ENCODE measurements at places on chromosomes 11 and 22.

- DNase-seq = no peak
Observed at GRCh38 chr22:44446483-44446882, 51.5 kb downstream of the RTL6 start.

DNA sequence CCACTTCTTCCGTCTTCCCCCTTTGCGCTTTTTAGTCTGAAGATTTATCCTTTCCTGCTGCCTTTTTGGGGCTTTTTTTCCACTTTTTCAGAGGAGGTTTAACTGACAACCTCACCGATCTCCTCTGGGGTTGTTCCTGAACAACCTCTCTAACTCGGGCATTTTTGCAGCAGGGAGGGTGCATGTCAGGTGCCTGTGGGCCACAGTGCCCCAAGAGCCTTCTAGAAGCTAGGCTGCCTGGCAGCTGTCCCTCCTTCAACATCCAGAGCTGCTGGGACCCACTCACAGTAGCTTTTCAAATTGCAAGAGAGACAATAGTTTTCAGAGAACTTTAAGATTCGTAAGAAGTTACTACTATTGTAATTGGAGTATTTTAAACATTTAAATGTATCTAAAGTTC is 1112.4 kb upstream of the CNTN5 start:
- no peak for DNase-seq

GRCh38 chr11:12121517-12121916 is 11.1 kb downstream of the MICAL2 start:
- no peak for DNase-seq

GRCh38 chr11:107018219-107018901 is at the start of gene GUCY1A2:
Gene GUCY1A2, minus strand, starts transcription at chr11:107018476. Its CDS starts 421 bp downstream, at chr11:107018055.
- no peak for DNase-seq

DNA sequence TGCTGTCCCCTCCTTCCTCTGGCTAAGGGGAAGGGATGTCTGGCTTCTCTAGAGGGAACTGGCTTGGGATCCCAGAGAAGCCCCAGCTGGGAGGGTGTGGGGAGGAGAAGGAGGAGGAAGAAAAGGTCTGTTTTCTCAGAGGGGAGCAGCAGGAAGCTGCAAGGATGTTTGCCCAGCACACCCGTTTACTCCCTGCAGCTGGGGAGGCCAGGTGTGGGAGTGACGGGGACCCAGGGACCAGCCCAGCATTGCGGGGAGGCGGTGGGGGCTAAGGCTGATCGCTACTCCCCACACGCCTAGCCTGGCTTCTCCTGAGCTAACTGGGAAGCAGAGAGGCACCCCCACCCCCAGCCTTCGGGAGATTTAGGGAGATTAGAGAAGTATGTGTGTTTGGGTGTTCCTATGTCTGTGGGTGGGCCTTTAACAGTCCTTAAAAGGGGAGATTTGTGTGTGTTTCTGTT is 3.9 kb downstream of the CREB3L1 start:
- no peak for DNase-seq

- no peak for DNase-seq
Observed at GRCh38 chr22:29106839-29107238, 34.0 kb downstream of the KREMEN1 start.

DNA sequence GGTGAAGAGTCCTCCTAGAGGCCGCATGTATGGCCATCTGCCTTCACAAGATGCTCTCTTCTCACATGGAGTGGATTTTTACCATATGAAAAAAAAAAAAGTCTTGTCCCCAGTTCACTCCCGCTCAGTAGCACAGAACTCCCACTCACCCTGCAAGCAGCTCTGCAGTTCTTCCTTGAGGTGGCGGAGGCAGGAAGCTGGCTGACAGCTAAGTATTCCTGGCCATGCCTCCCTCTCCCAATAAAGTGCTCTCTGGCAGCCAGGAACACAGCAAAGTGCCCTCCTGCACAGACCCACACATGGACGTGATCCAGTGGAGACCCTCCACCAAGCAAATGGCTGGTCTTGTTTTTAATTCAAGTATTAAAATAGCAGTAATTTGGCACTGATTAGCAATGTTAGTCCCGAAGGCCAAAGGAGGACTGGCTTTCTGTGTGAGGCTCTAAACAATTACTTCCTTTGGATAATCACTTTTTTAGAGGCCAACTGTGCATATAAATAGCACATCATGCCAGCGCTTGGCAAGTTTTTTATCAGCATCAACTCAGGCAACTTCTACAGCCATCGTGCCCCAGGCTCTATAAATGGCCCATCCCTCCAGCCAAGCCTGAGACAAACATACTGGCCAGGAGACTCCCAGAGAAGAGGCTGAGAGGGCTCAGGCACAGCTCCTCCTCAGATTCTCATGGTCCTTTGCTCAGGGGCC is 413.6 kb downstream of the OPCML start:
- DNase-seq = no peak

All from activated T-helper 1 cell treated with anti-CD3 and anti-CD28 coated beads, Interleukin-2, amount 50 U/mL, for 16 hours (primary cell).